ENCODE measurements at places on chromosomes 5 and 9.

DNA sequence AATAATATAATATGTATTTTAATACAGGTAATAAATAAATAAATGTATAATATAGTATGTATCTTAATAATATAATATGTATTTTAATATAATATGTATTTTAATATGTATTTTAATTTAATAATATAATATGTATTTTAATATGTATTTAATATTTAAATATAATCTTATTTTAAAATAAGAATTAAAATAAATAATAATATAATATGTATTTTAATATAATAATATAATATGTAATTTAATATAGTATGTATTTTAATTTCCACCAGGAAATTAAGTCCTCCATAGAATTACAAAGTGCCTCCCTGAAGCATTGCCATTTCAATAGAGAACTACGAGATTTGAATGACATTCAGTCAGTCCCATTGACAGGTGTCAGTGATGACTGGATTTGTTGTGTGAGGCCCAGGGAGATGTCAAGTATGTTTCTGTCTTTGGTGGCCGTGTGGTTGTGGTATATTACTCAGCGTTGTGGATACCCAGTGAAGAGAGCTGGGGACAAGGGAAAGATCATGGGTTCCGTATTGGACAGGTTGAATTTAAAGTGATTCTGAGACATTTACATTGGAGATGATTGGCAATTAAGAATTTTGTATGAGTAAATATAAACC is 14.2 kb upstream of the C5orf46 start:
- no peak for DNase-seq

- DNase-seq: no peak
Measured at GRCh38 chr9:88998911-88999310, 7.6 kb downstream of the S1PR3 start.

DNA sequence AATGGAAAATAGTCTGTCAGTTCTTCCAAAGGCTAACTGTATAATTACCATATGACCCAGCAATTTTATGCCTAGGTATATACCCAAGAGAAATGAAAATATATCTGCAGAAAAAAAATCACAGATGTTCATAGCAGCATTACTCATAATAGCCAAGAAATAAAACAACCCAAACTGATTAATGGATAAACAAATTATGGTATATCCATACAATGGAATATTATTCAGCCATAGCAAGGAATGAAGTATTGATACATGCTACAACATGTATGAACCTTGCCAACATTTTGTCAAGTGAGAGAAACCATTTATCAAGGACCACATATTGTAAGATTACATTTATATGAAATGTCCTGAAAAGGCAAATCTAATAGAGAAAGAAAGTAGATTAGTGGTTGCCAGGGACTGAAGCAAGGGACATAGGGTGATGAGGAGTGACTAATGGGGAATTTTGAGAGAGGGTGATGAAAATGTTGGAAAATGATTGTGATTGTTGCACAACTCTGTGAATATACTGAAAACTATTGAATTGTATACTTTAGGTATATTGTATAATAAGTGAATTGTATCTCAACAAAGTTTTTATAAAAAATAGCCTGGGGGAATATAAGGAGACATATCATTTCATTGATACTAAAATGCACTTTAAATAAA is 114.4 kb downstream of the PBX3 start:
- no peak for DNase-seq

DNA sequence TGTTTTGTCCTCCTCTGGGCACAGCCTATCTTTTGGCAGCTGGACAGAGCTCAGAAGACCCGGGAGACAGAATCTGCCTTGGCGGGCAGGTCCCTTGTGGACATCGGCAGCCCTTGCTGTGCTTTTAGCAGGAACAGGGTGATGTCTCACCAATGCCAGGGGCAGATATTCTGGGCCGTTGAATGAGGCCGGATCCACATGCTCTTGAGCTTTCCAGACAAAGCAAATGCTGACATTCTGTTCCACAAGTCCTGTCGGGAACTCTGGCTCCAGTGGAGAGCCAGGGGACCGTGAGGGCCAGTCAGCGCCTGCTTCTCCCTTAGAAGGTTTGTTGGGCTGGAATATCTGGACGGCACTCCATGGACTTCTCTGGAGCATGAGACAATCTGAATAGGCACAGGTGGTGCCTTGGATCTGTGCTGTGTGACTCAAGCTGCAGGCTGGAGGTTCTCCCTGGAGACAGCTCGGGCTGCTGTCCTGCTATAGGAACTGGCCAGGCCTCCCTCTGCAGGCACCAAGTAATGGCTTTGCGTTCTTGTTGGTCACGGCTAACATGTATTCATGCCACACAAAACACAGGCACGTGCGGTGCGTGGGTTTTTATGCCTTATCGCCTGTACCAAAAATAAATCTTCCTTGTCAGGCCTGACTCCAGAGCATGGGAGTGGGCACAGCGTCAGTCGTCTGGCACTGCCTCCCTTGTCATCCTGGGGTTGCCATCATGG is 80.3 kb downstream of the GADD45G start:
- no peak for DNase-seq

DNA sequence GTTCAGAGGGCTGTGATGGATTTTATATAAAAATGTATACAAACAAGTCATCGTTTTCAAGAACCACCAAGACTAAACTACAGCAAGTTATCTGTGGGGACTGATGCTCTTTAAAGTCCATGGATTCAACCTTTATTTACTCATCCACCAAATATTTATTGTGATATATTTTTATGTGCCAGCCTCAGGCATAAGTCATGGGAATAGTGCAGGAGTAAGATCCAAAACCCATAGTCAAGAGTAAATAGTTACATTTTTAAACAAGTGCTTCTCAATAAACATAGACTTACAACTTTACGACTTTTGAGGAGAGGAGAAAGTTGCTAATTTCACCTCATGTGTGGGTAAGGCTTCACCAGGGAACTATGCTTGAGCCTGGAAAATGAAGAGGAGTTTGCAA is 24.6 kb downstream of the MACIR start:
- no peak for DNase-seq

- DNase-seq: no peak
Measured at GRCh38 chr5:79318935-79319614, 83.1 kb downstream of the JMY start.

- peak; percentile 27 for DNase-seq
Measured at GRCh38 chr5:111232311-111233051, 8.3 kb downstream of the CAMK4 start.

DNA sequence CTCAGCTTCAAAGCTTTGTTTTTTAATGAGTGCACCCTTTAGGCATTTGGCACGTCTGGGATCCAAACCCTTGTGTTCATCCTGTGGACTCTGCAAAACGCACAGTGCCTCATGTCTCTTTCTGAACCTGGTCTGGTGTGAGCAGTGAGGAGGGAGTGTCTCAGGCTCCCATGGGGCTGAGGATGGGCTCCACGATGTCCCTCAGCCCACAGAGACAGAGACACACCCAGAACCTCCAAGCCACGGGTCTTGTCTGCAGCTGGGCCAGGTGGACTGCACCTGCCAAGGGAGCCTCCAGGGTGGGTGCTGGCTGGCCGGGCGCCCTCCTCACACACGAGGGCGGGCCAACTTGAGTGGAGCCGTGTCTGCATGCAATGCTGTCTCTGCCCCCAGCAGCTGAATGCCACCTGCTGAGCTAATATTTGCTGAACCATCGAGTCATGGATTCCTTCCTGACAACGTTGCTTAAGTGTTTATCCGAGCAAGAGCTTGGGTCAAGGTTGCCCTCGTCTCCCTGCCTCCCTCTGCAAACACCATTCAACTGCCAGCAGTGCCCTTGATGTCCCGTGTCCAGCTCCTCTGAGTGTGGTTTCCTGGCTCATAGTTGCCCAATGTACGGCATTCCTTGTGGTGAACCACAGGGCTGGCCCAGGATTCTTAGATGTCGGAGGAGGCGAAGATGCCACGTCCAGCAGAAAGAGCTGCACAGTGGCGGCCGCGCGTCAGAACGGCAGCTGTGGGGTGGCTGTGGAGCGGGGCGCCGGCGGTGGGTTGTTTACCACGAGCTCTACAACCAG is 31.4 kb upstream of the LPCAT1 start:
- no peak for DNase-seq

DNA sequence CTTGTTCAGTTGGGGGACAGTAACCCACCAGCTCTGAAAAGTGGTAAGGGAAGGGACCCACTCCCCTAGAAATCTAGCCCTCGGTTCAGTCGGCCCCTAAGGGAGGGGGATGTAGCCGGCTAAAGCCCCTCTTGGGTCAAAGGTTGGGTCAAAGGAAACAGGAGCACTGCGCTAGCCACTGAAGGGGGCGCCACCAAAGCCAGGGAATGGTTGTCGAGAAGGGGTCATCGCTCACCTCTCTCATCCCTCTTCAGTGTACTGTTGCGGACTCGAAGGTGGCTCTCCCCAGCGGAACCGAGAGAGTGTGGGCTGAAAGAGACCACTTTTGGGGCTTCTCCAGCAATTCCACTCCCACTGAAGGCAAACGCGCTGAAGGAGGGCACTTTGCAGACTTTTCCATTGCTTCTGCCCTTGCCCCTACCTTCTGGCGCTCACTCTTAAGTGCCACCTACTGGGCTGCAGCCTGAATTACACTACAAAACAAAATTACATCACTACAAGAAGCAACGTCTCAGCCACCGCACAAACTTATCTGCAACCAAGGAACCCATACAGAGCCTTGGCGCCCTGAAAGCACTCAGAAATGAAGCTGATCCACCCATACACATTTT is 396.9 kb downstream of the PDE4D start:
- no peak for DNase-seq

DNA sequence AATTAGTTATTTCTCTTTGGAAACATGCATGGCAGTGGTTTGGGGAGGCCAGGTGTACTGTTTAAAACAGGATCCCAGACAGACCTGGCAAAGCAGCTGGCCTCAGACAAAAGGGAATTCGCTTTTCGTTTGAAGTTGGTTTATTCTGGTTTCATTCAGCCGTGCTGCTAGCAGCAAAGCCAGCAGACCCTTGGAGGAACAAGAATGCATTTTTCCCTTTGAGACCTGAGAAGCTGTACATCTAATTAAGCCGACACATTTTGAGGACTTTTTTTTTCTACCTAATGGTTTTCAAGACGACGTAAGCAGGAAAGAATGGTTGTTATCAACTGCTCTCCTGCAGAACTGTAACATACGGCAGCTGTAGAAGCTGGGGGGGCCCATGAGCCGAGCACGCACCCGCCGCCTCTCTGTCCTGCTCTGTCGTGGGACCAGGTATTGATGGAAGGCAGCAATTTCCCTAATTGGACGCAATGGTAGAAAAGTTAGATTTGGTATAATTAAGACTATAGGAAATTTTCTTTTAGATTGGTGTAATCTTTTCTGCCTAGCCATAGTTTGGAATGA is 13.6 kb downstream of the PLEKHG4B start:
- no peak for DNase-seq

GRCh38 chr5:174324680-174325079 is 279.2 kb downstream of the NSG2 start:
- DNase-seq: no peak

DNA sequence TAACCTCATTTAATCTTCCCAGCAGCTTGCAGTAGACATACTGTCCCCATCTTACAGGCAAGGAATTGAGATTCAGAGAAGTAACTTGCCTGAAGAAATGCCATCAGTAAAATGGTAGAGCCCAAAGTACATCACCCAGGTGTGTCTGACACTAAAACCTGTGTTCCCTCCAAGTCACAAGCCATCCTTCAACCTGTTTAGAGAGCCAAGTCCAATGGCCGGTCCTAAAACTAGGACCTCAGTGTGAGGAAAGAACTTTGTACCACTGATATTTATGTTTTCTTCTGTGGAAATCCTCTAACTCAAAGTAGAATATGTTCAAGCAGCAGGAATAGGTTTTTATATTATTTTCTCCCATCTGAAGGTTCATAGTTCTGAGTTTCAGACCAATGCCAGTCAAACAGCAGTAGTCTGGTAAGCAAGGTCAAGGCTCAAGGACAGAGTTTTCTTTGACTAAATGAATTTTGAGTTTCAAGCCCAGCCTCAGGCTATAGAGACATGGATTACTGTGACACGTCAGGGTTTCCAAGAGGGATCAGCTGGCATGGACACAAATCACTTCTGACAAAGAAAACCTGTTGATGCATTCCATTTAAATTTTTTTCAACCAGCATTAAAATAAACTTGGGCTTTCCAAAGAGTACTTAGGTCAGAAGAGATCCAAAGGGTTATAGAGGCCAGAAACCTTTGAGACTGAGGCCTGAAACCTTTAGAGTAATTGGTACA is 80.9 kb upstream of the PLPP6 start:
- DNase-seq: no peak

GRCh38 chr5:150653762-150654556 is 7.1 kb upstream of the MYOZ3 start:
- no peak for DNase-seq

DNA sequence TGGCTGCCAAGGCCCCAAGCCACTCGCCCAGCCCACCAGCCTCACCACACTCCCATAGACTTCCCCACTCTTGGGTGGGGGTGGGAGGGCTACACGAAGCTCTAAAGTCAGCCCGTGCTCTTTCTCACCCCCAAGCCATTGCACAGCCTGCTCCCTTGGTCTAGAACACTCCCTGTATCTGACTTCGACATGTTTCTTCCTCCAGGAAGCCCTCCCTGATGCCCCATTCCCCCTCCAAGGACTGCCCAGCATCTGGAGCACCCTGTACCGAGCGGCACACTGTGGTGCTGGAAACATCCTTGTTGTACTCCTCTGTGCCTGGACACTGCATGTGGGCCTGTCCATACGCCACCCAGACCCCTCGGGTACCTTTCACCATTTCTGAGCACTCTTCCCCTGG is 49.4 kb upstream of the KCNMB1 start:
- no peak for DNase-seq

GRCh38 chr5:170747851-170748250 is 35.7 kb upstream of the GABRP start:
- no peak for DNase-seq

- no peak for DNase-seq
Measured at GRCh38 chr5:1975406-1975715, 92.6 kb upstream of the IRX4 start.

- DNase-seq: no peak
Measured at GRCh38 chr9:17081814-17082213, 53.0 kb upstream of the CNTLN start.

- no peak for DNase-seq
Measured at GRCh38 chr9:589723-590122, 251.8 kb upstream of the DMRT1 start.

DNA sequence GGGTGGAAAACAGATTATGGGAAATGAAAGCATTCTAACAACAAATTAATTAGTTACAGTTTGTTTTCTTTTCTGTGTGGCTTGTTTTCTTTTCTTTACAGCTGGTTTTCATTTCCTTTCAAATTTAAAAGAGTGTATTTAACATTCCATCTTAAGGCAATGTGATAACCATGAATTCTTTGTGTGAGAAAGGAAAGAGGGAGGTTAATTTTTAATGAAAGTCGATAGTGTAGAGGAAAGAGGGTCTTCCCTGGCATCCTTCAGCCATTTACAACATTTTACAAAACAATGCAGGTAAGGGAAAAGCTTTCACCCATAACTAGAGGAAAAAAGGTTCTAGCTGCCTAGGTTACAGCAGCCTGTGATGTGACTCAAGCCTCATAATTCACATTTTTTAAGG is 43.9 kb upstream of the IL33 start:
- no peak for DNase-seq

- DNase-seq: no peak
Measured at GRCh38 chr5:150560401-150561191, 52.7 kb downstream of the NDST1 start.

Measured in cerebellar nuclear complex (tissue), 1 donor.